ENCODE measurements at places on chromosomes 7 and 10. TPM values are rescaled to one million over a fixed set of nuclear protein-coding genes. Genes with fewer than 3 reads are reported as not detected.

GRCh38 chr7:130154501-130155317, 50.5 kb downstream of the TMEM209 start:
- DNase-seq = peak; percentile 39

- DNase-seq = no peak
These were observed 29.2 kb downstream of the TDRD1 start for GRCh38 chr10:114208351-114208750.

DNA sequence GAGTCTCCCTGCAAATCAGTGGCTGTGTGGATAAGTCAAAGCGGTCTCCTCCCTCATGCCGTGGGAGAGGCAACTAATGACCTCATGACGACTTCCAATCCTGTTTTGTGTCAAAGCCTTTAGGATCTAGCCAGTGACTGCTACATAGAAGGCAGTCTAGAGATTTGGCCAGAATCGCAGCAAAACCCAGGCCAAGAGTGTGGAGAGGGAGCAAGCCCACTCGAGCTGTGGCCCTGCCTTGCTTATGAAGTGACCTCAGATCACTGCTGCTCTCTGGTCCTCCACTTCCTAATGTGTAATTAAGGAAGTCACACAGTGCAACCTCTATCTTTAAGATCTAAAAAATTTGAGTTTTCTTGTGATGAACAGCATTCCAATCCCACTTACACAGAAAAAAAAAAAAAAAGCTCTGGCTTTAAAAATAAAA, 296.7 kb upstream of the KLF6 start:
- no peak for DNase-seq

Gene CALHM1
- not detected for total RNA-seq

Gene KLF14
- total RNA-seq = not detected

All from LHCN-M2 (cell line).